NCI-H2081 treated with DMSO at 0.1 percent for 48 hours (cell line): ENCODE measurements at places on chromosomes 11 and 22.
A peak's percentile ranks its signal among the peaks of the same experiment; 100 is the strongest.

GRCh38 chr22:24455751-24456426 is 28.5 kb downstream of the ADORA2A start:
- DNase-seq = no peak

GRCh38 chr22:19121631-19122142 is 525 bp downstream of the DGCR2 start:
- no peak for DNase-seq

GRCh38 chr22:28674121-28674563 is 5.5 kb downstream of the TTC28 start:
- no peak for DNase-seq

- DNase-seq = no peak
Measured at GRCh38 chr11:71504531-71504930, 22.5 kb upstream of the KRTAP5-7 start.

GRCh38 chr11:24386546-24387397 is 110.1 kb upstream of the LUZP2 start:
- peak; percentile 7 for DNase-seq

GRCh38 chr22:39182478-39183030 is 30.1 kb upstream of the CBX7 start:
- DNase-seq = no peak

DNA sequence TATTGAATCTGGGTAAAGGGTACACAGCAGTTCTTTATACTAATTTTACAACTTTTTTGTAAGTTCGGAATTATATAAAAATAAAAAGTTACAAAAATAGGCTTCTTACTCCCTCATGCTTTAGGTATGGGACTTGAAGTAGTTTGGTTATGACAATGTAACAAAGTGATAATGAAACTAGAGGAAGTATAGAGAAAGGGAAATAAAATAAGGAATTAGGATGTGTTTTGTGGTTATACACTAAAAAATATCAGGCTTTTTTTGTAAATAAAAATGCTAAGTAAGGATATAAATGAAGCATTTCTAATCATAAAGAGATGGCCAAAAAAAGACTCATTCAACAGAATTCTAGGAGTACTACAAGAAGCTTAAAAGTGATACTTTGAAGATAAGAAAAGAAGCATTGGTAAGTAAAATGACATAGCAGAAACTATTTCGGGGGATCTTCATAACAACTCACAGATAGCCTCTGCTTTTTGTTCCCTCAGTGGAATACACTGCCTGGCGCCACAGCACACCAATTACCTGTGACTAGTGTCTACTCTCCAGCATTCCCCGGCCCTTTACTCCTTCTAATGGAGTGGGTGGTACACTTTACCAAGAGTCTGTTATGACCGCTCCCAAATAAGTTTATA is 322.7 kb upstream of the PITPNB start:
- DNase-seq = no peak

GRCh38 chr11:117989351-117990102 is 3.3 kb downstream of the IL10RA start:
- DNase-seq = no peak
